ENCODE measurements at places on chromosomes 12 and 14.

- DNase-seq: no peak
Observed at GRCh38 chr14:49908433-49908782, 15.5 kb downstream of the ARF6 start.

GRCh38 chr14:36479344-36479743 is 40.7 kb downstream of the NKX2-1 start:
- DNase-seq: no peak

GRCh38 chr12:48193623-48194022 is 9.5 kb downstream of the OR10AD1 start:
- no peak for DNase-seq

- no peak for DNase-seq
Observed at GRCh38 chr12:17976202-17976601, 113.8 kb downstream of the RERGL start.

- no peak for DNase-seq
Observed at GRCh38 chr12:79453820-79454219, 236.9 kb downstream of the PAWR start.

DNA sequence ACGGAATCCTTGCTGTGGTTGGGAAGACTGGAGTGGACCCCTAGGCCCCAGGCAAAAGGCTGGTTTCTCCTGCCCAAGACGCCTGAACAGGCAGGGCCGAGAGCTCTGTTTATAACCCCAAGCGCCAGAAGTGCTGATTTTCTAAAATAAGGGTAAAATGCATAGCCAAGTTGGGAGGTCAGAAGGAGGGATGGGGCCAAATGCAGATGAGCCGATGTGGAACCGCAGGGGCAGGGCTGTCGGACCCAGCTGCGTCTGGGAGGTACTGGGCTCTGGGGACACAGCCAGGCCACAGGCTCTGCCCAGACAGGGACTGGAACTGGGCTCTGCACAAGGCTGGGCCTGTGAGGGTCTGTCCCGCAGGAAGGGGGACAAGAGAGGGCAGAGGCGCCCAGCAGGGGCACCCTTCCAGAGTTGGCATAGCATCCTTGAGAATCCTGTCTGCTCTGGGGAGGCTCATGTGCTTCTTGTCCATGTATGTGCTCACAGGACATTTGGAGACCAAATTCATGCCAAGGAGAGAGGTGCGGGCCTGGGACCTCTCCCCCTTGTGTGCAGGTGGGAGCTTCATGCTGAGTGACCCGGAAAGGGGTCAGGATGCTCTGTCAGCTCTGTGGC is 49.1 kb downstream of the JAG2 start:
- no peak for DNase-seq

- no peak for DNase-seq
Observed at GRCh38 chr14:76304536-76305267, 71.2 kb upstream of the ESRRB start.

DNA sequence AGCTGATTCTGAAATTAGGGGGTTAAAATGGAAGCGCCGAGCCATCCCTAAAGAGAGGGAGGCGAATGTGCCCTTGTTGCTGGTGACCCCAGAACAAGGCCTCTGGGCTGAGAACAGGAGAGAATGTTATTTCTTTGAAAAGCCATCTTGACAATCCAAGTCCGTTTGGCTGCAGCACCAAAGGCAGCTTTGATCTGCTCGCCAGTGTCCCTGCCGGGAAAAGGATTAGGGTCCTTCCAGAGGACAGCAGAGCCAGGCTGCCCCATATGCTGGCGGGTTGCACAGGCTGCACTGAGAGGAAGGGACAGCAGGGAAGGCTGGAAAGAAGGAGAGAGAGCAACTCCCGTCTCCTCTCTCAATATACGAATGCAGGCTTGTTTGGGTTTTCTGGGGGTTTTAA is 141.7 kb downstream of the TMEM132C start:
- no peak for DNase-seq

GRCh38 chr12:7162691-7163114 is 26.8 kb upstream of the PEX5 start:
- no peak for DNase-seq

GRCh38 chr12:28415755-28416154 is 225.5 kb downstream of the CCDC91 start:
- DNase-seq: no peak

GRCh38 chr14:99391671-99392070 is 89.0 kb downstream of the SETD3 start:
- no peak for DNase-seq

DNA sequence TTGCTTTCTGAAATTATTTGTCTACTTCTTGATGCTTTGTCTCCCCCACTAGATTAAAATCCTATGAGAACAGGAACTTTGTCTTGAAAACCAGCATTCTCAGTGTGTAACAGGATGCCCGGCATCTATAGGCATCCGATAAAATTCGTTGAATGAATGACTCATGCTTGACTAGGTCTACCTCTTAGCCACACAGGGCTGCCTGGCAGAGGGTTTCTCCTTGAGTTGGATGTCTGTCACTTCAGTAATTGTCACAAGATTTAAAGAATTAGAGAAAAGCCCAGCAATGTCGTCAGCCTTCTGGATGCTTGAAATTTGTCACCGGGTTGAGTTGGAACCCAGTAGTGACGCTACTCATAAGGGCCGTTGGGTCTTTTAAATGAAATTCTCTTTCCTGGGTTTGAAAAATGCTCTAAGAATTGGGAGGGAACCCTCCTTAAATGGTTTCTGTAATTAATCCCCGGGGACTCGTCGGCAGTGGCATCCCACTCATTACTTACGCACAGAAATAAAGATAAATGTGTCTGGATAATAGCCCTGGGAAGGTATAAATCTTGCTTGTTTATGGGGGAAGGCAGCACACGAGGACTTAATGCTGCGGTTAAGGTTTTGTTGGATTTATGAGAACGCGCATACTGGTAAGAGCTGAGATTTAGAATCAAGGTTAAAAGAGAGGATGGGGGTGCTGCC is 194.1 kb downstream of the AACS start:
- no peak for DNase-seq
